ENCODE measurements at places on chromosomes 6 and 20. TPM values are rescaled to one million over a fixed set of nuclear protein-coding genes. Genes with fewer than 3 reads are reported as not detected.
A peak's percentile ranks its signal among the peaks of the same experiment; 100 is the strongest.

Gene PNPLA1
- 0.20 TPM for polyA plus RNA-seq

Gene HCRTR2
- polyA plus RNA-seq, result 0.06 TPM

Gene WFDC5
- not detected for polyA plus RNA-seq

Gene TRAM2
- 22.1 TPM for polyA plus RNA-seq

Gene CPNE5
- polyA plus RNA-seq, result 6.8 TPM

GRCh38 chr6:166336847-166337246 lies 5.5 kb downstream of the SFT2D1 start:
- DNase-seq, result no peak

- no peak for DNase-seq
Measured at GRCh38 chr6:151729829-151730495, 77.5 kb upstream of the ESR1 start.

DNA sequence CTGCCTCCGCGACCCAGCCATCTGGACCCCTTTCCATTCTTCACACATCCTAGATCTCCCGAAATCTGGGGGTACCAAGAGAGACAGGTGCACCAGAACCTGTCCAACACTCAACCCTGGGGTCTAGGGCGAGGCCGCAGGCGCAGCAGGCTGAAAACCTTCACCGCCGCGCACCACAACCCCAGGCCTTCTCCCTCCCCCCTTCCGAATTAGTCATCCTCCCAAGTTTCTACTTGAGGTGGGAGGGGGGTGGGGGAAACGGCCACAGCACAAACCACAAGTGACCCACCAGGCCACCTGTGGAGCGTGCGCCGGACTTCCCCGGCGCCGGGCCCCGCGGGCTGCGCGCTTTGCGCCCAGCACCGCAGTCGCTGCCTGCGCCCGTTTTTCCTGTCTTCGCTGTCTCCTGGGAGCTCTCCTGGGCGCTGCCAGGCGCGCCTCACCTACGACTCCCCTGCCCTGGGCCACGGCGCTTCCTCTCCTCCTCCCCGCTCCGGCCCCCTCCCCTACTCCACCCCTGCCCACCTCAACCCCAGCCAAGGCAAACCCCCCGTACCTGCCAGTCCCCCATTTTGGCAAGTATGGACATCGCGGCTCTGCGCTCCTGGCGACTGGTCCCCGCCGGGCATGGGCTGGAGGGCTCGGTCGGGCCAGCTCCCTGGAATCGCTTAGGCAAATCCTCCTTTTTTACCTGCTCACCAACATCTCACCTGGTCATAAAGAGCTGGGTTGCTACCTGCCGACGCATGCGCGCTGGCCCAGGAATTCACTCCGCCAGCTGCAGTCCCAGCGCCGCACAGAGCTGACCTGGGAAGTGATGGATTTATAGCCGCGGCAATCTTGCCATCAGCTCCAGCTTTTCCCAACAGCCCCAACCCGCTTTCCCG lies 4.2 kb upstream of the TFAP2A start:
- DNase-seq, result no peak

- DNase-seq, result peak; percentile 27
Measured at GRCh38 chr6:15239616-15240364, 6.1 kb upstream of the JARID2 start.

DNA sequence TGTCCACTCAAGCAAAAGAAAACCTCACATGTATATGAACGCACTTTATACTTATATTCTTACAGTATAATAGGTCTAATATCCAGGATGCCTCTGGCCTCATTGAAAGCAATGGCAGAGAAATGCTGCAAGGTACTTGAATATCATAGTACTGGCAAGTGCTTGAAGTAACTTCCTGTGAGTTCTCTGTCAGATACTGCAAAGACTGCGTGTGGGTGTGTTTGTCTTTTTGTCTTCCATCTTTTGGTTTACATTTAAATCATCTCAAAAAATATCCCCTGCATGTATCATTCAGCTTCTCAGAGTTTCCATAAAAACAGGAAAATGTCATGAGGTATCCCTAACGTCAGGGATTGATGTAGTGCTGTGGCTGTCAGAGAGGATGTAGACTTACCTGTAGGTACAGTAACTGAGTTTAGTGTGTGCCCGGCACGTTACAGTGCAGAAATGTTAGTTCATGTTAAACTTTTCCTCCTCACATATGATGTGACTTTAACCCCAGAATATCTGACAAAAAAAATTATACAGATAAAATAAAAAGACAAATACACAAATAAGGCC lies 184.3 kb downstream of the DST start:
- DNase-seq, result no peak

GRCh38 chr20:52318651-52319050 lies 127.1 kb upstream of the ZFP64 start:
- no peak for DNase-seq

GRCh38 chr6:111342913-111343312 lies 140.1 kb downstream of the REV3L start:
- no peak for DNase-seq

DNA sequence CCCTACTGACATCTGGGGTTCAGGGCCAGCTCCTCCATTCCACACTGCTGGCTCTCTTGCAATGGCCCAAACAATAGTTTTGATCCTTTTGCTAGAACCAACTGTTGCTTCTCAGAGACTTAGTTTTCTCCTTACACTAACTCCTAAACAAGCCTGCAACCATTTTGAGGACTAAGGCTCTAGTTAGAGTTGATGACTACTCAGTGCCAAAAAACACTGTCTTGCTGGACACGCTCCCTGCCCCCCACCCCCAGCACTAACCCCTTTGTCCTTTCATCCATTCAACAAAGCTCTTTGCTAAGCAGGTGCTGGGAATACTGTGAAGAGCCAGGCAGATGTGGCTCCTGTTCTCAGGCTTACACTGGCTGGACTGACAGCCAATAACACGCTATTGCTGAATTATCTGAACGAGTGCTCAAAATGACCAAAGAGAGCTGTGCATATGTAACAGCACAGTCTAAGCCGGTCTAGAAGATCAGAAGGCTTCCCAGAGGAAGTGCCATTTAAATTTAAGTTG lies 17.6 kb downstream of the GCLC start:
- no peak for DNase-seq

- no peak for DNase-seq
Measured at GRCh38 chr6:5390177-5390576, 128.9 kb downstream of the FARS2 start.
